ENCODE measurements at places on chromosomes 2 and 18. TPM values are rescaled to one million over a fixed set of nuclear protein-coding genes. Genes with fewer than 3 reads are reported as not detected.

- no peaks in the 10 kb centered on the region for H3K27me3 ChIP-seq
- DNase-seq: no peak
These were observed 218.0 kb upstream of the TRIB2 start for GRCh38 chr2:12498704-12499103.

The HSBP1L1 gene
- 38.5 TPM for total RNA-seq

- H3K27me3 ChIP-seq: no peaks in the 10 kb centered on the region
- no peak overlapping the region for H3K27ac ChIP-seq
- no peaks in the 10 kb centered on the region for H3K36me3 ChIP-seq
- H3K4me3 ChIP-seq: no peak overlapping the region
- DNase-seq: no peak
- no peaks in the 10 kb centered on the region for H3K4me1 ChIP-seq
These were observed 373.7 kb downstream of the SOCS6 start for GRCh38 chr18:70662588-70662987.

- H3K27ac ChIP-seq: no peak overlapping the region
- no peaks in the 10 kb centered on the region for H3K36me3 ChIP-seq
- H3K4me3 ChIP-seq: no peak overlapping the region
- H3K4me1 ChIP-seq: no peaks in the 10 kb centered on the region
These were observed 160.5 kb downstream of the UBE2E3 start for GRCh38 chr2:181140928-181141327.

DNA sequence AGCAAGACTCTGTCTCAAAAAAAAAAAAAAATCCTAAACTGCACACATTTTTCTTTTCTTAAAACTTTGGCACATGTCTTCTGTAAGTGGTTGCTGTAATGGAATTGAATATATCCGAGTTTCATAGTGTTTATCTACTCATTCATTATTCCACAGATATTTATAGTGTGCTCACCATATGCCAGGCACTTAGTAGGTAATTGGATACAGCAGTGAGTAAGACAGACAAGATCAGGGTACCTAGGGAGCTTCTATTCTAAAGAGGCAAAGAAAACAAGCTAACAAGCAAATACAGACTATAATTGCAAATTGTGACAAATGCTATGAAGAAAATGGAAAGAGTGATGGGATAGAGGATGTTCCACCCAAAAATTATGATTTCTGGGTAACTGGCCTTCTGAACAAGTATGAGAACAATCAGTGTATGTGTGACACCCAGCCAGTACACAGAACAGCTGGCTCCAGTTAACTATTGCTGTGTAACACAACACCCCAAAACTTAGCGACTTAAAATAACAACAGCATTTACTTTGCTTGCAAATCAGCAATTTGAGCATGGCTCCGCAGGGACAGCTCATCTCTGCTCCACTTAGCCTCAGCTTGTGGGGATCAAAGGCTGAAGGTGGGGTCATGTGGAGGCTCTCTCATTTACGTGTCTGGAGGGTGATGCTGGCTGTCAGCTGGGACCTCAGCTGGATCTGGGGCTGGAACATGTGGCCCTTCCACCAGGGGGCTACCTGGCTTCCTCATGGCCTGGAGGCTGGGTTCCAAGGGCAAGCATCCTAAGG, 224.9 kb downstream of the INSIG2 start:
- no peak for DNase-seq
- peaks cover 10% of the 10 kb centered on the region for H3K4me1 ChIP-seq
- H3K27ac ChIP-seq: no peak overlapping the region
- H3K4me3 ChIP-seq: no peak overlapping the region
- peaks cover 16% of the 10 kb centered on the region for H3K27me3 ChIP-seq

DNA sequence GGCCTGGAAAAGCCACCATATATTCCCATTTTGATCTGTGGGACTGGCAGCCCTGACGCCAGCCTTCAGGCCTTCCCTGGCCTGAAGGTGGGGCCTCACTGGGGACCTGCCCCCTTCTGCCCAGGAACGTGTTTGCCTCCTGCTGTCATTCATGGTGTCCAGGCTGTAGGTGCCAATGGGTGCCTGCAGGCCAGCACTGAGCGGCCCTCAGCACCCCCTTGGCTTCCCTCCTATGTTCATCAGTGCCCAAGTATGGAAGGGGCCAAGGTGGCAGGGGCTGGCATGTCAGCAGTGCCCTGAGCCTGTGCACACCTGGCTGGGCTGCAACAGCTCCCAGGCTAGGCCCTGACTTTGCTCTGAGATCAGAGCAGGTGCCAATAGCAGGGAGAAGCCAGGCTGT, 800.3 kb upstream of the RAB6C start:
- no peak for DNase-seq
- H3K27ac ChIP-seq: no peak overlapping the region
- H3K36me3 ChIP-seq: no peaks in the 10 kb centered on the region
- no peak overlapping the region for H3K4me3 ChIP-seq

- H3K27ac ChIP-seq: no peak overlapping the region
- H3K27me3 ChIP-seq: no peaks in the 10 kb centered on the region
- DNase-seq: no peak
- H3K4me3 ChIP-seq: no peak overlapping the region
- H3K36me3 ChIP-seq: no peaks in the 10 kb centered on the region
- no peaks in the 10 kb centered on the region for H3K4me1 ChIP-seq
These were observed 26.9 kb downstream of the DNAH7 start for GRCh38 chr2:196041786-196042185.

The SH3RF3 gene
- total RNA-seq: 7.6 TPM

The PROC gene
- not detected for total RNA-seq

The IL1RL1 gene
- total RNA-seq: 72.2 TPM

The BIN1 gene
- 32.0 TPM for total RNA-seq

GRCh38 chr2:65724336-65724735, 291.9 kb upstream of the SPRED2 start:
- no peak for DNase-seq
- H3K4me3 ChIP-seq: no peak overlapping the region
- H3K27ac ChIP-seq: no peak overlapping the region
- H3K27me3 ChIP-seq: no peaks in the 10 kb centered on the region
- no peaks in the 10 kb centered on the region for H3K4me1 ChIP-seq
- no peaks in the 10 kb centered on the region for H3K36me3 ChIP-seq

GRCh38 chr18:3262234-3263131, 550 bp downstream of the MYL12B start:
- peak overlapping the region; percentile 82 for H3K4me3 ChIP-seq
- H3K27ac ChIP-seq: peak overlapping the region; percentile 99
- H3K4me1 ChIP-seq: peaks cover 25% of the 10 kb centered on the region
- H3K27me3 ChIP-seq: no peaks in the 10 kb centered on the region
- no peak for DNase-seq

DNA sequence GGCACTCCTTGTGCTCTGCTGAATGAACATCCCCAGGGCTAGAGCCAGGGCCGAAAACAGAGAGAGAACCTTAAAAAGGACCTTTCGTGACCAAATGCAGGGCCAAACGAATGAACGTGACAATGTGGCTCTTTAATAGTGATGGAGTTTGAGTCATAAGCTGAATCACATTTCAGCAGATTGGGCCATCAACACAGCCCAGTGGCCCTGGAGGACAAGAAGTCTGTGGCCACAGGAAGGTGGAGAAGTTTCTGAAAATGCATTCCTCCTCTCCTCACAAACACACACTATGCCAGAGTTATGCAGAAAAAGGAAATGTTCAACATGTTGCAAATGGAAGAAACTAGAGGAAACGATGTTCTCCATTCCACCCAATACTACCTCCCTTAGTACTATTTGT, 415.8 kb downstream of the HRH4 start:
- no peak overlapping the region for H3K27ac ChIP-seq
- H3K4me3 ChIP-seq: no peak overlapping the region
- H3K27me3 ChIP-seq: no peaks in the 10 kb centered on the region
- no peaks in the 10 kb centered on the region for H3K36me3 ChIP-seq
- no peaks in the 10 kb centered on the region for H3K4me1 ChIP-seq

GRCh38 chr2:24917086-24917485, 3.0 kb downstream of the ADCY3 start:
- no peak overlapping the region for H3K27ac ChIP-seq
- peaks cover 28% of the 10 kb centered on the region for H3K4me1 ChIP-seq
- H3K36me3 ChIP-seq: no peaks in the 10 kb centered on the region
- H3K4me3 ChIP-seq: peak overlapping the region; percentile 57
- peaks cover 39% of the 10 kb centered on the region for H3K27me3 ChIP-seq

The STEAP3 gene
- total RNA-seq: 43.8 TPM

The SPP2 gene
- not detected for total RNA-seq

GRCh38 chr18:79725486-79725885, 45.9 kb downstream of the CTDP1 start:
- H3K27me3 ChIP-seq: no peaks in the 10 kb centered on the region
- no peaks in the 10 kb centered on the region for H3K4me1 ChIP-seq
- H3K4me3 ChIP-seq: no peak overlapping the region
- H3K36me3 ChIP-seq: no peaks in the 10 kb centered on the region

The NT5C1B gene
- not detected for total RNA-seq

DNA sequence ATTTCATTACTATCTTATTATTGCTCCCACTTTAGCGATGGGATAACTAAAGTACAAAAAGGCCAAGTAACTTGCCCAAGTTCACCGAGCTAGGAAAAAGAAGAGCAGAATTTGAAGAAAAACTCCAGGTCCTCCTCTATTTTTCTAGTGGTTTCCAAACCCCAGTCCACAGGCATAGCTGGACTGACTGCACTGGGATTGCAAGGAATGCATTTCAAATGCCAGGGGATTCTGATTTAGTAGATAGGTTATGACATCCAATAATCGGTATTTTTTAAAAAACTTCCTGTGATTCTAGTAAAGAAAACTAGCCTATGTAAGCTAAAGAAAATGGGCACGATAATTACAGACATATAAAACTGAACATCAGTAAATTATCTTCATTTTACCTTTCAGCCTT, 62.7 kb upstream of the GALNT5 start:
- no peaks in the 10 kb centered on the region for H3K36me3 ChIP-seq
- no peaks in the 10 kb centered on the region for H3K4me1 ChIP-seq
- H3K4me3 ChIP-seq: no peak overlapping the region
- H3K27ac ChIP-seq: no peak overlapping the region
- DNase-seq: no peak

The PCARE gene
- 0.23 TPM for total RNA-seq

GRCh38 chr2:85888684-85889626, at the start of gene ST3GAL5:
ST3GAL5 (minus strand) TSS chr2:85888990; CDS start chr2:85888905, 85 bp downstream.
- no peaks in the 10 kb centered on the region for H3K27me3 ChIP-seq
- no peaks in the 10 kb centered on the region for H3K36me3 ChIP-seq
- H3K4me3 ChIP-seq: peak within 1 kb of the TSS; percentile 73
- peak within 1 kb of the TSS; percentile 86 for H3K27ac ChIP-seq
- H3K4me1 ChIP-seq: peaks cover 9% of the 10 kb centered on the region
- DNase-seq: peak; percentile 92

DNA sequence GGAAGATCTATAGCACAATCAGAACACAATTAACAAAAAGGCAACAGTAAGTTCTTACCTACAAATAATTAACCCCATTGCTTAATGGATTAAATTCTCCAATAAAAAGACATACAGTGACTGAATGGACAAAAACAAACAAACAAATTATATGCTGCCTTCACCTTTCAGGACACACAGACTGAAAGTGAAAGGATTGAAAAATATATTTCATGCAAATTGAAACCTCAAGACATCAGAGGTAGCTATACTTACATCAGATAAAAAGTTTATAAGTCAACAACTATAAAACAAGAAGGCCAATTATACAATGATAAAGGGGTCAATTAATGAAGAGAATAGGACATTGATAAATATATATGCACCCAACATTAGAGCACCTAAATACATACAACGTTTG, 741.2 kb upstream of the FAM98A start:
- no peaks in the 10 kb centered on the region for H3K36me3 ChIP-seq
- DNase-seq: no peak
- H3K4me1 ChIP-seq: no peaks in the 10 kb centered on the region
- H3K27me3 ChIP-seq: no peaks in the 10 kb centered on the region
- no peak overlapping the region for H3K27ac ChIP-seq
- H3K4me3 ChIP-seq: no peak overlapping the region

- no peak for DNase-seq
- H3K27ac ChIP-seq: no peak overlapping the region
- H3K27me3 ChIP-seq: no peaks in the 10 kb centered on the region
- H3K36me3 ChIP-seq: no peaks in the 10 kb centered on the region
These were observed 125.4 kb upstream of the MYCN start for GRCh38 chr2:15814946-15815345.

- H3K4me3 ChIP-seq: peak within 1 kb of the TSS; percentile 73
- H3K36me3 ChIP-seq: no peaks in the 10 kb centered on the region
- H3K27me3 ChIP-seq: no peaks in the 10 kb centered on the region
- DNase-seq: peak; percentile 70
- H3K4me1 ChIP-seq: peaks cover 20% of the 10 kb centered on the region
These were observed at the start of gene HAAO for GRCh38 chr2:42792583-42793333. HAAO (minus strand) TSS chr2:42792583; CDS start chr2:42792536, 47 bp downstream.

The NEB gene
- 1.3 TPM for total RNA-seq

GRCh38 chr18:40046596-40046995, 1908.4 kb upstream of the PIK3C3 start:
- H3K4me1 ChIP-seq: no peaks in the 10 kb centered on the region
- no peaks in the 10 kb centered on the region for H3K27me3 ChIP-seq
- no peak for DNase-seq
- H3K27ac ChIP-seq: no peak overlapping the region
- no peaks in the 10 kb centered on the region for H3K36me3 ChIP-seq

DNA sequence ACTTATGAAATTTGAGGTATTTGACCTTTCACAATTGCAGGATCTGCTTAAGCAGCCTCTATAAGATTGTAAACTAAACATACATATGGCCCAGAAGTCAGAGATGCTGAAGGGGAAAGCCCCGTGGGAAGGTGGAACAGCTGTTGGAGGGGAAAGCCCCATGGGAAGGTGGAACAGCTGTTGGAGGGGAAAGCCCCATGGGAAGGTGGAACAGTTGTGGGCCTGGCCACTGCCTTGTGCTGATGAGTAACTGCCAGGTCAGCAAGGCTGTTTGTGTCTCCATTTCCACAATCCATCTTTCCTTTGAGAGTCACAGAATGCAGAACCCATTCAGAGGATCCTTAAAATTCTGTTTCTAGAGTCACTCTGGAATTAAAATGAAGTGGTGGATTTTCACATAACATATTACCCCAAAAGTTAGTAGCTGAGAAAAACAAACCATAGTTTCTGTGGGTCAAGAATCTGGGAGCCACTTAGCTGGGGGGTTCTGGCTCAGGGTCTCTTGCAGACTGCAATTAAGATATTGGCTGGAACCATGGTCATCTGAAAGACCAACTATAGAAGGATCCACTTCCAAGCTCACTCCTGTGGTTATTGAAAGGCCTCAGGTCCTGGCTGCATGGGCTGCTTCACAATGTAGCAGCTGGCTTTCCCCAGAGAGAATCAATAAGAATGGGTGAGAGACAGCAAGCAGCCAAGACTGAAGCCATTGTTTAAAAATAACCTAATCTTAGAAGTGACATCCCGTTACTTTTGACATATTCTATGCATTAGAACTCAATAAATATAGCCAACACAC, 86.6 kb upstream of the CAVIN2 start:
- H3K27ac ChIP-seq: no peak overlapping the region
- no peaks in the 10 kb centered on the region for H3K4me1 ChIP-seq
- H3K4me3 ChIP-seq: no peak overlapping the region
- H3K36me3 ChIP-seq: no peaks in the 10 kb centered on the region
